ENCODE measurements at places on chromosomes 11 and 22. TPM values are rescaled to one million over a fixed set of nuclear protein-coding genes. Genes with fewer than 3 reads are reported as not detected.

GRCh38 chr11:33775467-33775807, 1.1 kb upstream of the FBXO3 start:
- no peak for DNase-seq

DNA sequence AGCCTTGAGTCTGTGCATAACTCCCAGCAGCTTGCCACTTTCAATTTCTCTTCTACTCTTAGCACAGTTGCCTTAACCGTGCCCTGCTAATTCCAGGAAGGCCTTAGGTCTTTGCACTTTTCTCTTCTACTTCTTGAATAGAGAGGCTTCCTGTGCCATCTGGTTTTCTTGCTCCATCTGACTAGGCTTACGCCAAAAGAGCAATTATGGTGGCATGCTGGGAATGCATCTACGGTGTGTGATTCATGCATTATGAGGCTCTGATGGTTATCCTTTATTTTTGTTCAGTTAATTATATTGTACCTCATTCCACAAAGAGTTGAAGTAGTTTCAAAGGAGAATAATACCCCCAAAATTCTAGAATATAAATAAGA, 29.4 kb downstream of the SIK2 start:
- DNase-seq = peak; percentile 93

DNA sequence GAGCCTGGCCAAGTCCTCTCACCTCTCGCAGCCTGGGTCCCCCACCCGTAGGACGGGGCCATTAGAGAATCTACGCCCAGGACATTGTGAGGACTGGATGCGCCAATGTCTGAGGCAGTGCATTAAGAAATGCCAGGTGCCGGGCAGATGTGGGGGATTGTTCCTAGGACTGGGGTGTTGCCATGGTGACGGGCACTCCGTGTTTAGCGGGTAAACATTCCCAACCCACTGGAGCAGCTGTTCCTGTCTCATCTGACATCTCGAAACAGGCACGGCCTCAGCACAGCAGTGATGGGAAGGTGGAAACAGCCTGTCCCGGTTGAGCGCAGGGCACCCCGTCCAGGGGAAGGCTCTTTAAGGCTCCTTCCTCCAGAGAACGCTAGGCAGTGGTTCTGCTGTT, 99.6 kb upstream of the RTL6 start:
- DNase-seq = peak; percentile 62

- peak; percentile 68 for DNase-seq
These were observed 5.8 kb downstream of the PLEKHB1 start for GRCh38 chr11:73652046-73652730.

DNA sequence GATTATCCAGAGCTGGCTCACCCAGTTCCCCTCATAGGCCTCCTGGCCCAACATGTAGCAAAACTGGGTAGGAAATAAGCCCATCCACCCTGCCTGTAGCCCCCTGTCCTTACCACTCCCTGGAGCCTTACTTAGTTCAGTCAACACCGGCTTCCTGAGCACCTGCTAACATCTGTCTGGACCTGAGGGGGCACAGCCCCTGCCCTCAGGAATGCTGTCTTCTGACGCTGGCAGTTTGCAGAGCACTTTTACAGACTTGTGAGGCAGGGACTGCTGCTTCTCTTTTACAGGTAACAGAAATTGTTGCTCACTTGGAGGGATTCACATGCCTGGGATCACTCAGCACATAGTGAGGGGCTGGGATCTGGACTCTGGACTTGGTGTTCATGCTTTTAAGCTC, 152.0 kb upstream of the TBCEL start:
- no peak for DNase-seq

GRCh38 chr11:57302489-57302888, 22.3 kb downstream of the TNKS1BP1 start:
- no peak for DNase-seq

The P2RY6 gene
- total RNA-seq = 9.9 TPM

The TFIP11 gene
- 28.3 TPM for total RNA-seq

Data from RPMI7951 (cell line).